ENCODE measurements at places on chromosomes 11 and 22.
A peak's percentile ranks its signal among the peaks of the same experiment; 100 is the strongest.

- peak; percentile 81 for DNase-seq
Measured at GRCh38 chr11:58927393-58928106, 11.7 kb upstream of the GLYATL1 start.

DNA sequence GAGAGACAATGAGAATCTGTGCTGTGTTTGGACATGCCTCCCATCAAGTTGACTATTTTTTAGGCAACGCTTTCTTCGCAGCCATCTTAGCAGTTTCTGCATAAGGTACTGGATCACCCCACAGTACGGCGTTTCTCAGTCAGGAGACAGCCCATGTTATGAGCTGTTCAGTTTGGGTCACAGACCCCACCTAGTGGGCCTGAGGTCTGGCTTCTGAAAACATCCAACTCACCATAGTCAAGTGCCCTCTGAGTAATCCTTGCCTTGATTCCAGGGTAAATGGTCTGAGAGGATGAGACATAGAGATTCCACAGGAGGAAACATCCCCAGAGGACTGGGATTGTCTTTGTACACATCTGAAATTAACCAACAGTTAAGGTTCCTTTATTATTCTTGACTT is 7.2 kb downstream of the BPIFC start:
- no peak for DNase-seq

GRCh38 chr11:56700242-56700913 is 1.5 kb downstream of the OR9G1 start:
- DNase-seq, result no peak

DNA sequence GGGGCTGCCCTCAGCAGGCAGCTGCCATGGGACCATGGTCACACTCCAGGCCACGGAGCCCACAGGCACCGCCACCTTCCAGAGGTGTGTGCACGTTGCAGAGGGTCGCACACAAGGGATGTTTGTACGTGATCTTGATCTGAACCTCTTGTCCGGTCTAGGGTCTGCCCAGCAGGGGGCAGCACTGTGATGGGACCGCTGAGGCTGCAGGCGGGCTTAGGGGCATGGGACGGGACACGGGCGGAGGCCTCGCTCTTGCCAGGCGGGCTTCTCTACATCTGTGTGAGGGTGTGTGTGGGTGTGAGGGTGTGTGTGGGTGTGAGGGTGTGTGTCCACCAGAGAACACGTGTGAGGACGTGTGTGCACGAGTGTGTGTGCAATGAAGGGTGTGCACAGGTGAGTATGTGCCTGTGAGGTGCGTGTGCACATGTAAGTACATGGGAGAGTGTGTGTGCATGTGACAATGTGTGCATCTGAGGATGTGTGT is 52.4 kb downstream of the CACNA1I start:
- peak; percentile 63 for DNase-seq

DNA sequence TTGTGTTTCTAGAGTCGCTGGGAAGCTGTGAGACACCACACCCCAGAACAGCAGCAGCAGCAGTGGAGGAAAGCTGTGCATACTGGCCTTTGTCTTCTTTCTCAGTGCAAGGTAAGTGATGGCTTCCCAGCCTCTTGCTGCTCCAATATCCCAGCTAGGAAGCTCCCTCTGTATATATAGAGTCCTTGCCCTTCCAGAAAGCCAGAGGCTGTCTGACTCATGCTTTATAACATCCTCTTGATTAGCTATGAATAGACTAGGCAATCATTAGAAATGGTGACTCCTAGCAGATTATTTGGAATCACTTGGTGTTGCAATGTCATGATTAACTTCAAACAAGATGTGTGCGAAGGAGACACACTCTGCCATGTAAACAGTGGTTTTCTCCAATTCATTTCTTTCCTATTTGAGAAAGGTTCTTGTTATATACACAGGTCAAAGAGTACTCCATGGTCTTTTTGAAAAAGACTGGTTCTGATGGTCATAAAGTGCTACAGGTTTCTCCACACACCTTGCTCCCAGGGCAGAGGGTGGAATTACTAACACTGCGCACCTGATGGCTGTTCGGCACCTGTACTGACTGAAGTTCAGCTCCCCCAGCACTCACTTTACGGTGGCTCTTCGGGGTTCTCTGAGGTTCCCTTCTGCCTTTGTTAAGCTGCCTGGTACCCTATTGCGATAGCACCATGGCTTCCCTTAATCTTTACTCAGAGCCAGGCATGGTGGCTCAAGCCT is at the start of gene MMP1:
TSS of gene MMP1 (minus strand) at position 149 of the 735 bp plus-strand sequence. CDS start at position 81, 68 bp downstream.
- no peak for DNase-seq

- no peak for DNase-seq
Measured at GRCh38 chr22:41828516-41828915, 4.4 kb upstream of the SREBF2 start.

GRCh38 chr22:50199829-50200460 is 866 bp upstream of the SELENOO start:
- no peak for DNase-seq

DNA sequence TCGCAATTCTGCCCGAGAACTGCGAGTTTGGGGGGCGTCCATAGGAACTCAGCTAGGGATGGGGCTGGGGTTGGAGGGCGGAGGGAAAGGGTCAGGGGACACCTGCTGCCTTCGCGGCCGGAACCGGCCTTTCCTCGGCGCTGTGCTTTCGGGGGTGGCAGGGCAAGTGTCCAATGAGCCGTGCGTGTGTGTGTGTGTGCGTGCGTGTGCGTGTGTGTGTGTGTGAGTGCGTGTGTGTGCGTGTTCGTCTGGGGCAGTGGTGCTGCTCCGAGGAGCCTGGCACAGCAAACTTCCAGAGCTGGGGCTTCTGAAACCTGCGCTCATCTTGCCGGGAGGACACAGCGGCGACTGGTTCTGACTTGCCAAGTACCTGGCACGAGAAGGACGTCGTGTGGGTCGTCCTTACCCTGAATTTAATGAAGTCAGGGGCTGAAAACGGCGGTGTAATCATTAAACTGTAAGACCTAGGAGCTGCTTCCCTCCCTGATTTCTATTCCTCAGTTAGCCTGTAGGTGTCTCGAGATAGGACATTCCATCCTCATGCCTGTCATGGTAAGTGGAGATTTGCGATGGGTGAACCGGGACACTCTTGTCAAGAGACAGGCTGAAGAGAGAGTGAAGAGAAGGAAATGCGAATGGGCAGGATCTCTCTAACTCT is 27.0 kb upstream of the AMOTL1 start:
- no peak for DNase-seq

- no peak for DNase-seq
Measured at GRCh38 chr11:119788096-119788883, 59.3 kb upstream of the NECTIN1 start.

DNA sequence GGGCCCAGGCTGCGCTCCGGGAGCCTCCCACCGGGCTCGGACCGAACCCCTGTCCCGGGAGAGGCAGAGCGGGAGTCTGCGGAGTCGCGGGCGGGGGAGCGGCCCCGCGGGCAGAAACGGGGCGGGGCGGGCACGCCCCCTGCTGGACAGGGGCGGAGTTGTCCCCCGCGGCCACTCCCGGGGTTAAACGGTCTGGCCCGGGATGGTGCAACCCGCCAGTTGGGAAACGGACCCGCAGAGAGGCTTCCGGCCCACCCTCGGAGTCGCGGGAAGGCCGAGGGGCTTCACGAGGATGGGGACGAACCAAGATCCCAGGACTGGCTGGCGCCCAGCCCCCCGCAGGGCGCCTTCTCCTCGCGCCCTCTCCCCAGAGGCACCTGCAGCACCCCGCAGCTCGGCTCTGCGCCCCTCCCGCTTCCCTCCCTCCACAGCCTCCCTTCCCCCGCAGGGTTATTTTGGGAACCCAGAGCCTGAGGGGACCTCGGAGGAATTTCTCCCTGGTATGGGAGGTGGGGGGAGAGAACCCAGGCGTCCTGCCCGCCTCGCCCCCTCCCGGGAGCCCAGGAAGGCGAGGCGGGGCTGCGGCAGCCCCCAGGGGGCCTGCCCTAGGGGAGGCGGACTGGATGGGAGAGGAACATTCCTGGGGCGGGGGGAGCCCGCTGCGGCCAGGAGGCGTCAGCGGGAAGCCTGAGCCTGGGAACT is 902 bp downstream of the RASGRP2 start:
- peak; percentile 55 for DNase-seq

DNA sequence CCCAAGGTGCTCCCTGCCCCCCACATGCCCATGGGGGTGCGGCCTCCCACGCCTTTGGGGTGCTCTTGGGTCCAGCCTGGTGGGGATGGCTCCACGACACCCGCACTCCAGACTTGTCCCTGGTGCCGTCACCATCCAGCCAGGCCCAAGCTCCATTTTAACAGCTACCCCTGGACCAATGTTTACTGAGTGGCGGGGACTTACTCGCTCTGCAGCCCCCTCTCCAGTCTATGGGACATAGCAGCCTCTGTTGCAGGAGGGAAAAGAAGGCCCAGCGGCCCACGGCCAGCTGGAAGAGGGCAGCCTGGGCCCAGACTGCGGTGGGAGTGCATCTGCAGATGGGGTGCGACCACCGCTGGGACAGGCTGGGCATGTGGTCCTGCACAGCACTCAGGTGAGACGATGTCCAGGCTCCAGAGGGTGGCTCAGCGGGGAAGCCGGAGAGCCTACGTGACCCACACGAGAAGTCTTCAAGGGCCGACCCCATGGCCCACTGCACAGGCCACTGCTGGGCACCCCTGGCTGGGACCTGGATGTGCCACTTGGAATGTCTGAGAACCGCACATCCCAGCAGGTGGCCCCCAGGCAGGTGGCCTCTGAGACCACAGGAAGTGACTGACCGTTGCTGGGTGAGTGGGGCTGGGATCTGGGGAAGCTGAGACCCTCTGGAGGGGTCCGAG is 18.1 kb downstream of the IL17REL start:
- no peak for DNase-seq

DNA sequence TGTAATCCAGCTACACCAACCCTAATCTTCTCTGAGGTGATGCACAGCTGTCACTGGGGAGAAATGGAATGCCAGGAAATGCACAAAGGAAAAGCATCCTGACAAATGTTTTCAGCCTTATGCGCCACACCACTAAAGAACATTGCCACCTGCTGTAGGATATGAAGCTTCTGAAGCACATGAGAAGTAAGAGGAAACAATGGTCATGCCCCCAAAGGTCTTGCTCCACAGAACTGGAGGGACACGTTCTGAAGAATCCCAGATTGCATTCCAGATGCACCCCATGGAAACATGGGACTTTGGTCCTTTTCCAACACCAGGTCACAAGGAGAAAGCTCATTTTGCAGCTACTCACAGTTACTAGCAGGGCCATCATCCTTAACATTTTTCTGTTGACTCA is 48.7 kb upstream of the ZBED5 start:
- DNase-seq, result no peak

DNA sequence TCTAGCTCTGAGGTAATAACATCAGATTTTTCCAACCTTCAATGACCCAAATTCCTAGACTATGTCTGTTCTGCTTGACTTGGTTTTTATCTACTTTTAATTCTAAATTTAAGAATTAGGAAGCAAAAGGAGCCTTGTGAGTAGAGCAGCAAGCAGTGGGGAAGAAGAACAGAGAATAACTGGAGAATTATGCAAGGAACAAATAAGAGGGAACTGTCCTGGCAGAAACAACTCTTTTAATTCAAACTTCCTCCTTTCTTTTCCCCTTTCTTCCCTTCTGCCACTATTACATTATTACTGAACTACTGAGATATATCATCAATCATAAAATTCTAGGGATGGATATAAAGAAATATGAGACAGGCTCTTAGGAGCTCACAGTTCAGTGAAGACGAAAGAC is 276.1 kb downstream of the SBF2 start:
- no peak for DNase-seq

GRCh38 chr11:32527261-32528175 is 56.1 kb upstream of the EIF3M start:
- no peak for DNase-seq

DNA sequence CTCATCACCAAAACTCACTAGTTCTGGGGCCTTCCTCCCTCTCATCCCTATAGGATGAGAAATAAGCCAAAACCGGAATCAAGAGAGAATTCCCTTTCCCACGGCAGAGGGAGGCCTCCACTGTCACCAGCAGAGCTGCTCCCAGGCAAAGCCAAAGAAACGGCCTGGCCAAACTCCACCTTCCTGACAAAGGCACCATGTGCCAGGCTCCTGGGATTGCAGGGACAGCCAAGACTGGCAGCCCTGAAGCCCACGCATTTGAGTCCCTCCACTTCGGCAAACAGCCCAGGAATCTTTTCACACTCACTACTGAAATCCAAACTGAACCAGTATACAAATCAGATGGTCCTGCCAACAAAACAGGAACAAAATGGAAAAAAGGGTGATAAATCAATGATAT is 6.1 kb downstream of the SMCO4 start:
- no peak for DNase-seq

GRCh38 chr11:61776561-61777075 is 15.8 kb downstream of the TMEM258 start:
- DNase-seq, result no peak

DNA sequence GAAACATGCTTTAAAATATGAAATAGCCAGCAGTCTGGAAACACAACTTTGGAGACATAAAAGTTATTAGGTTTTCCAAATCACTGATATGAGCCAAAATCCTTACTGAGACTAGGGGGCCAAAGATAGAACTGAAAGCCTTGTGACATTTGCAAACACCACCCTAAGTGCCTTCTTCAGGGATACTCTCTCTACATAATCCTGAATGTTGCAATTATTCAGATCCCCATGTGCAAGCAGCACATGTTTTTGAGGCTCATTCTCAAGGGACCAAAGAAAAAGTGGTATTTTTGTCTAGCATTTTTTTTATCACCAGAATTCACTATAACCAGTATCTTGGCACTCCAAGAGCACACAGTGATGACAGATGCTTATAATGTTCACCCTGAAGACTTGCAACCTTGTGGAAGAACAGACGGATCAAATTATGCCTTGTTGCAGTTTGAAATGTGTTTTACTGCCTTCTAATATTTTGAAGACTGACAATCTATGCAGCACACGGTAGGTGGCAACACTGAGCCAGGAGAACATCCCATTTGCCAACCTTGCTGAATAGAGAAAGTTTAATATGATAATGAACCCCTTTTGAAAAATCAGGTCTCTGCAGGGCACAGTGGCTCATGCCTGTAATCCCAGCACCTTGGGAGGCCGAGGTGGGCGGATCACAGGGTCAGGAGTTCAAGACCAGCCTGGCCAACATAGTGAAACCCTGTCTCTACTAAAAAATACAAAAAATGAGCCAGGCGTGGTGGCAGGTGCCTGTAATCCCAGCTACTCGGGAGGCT is 78.5 kb downstream of the PLEKHA7 start:
- DNase-seq, result no peak

DNA sequence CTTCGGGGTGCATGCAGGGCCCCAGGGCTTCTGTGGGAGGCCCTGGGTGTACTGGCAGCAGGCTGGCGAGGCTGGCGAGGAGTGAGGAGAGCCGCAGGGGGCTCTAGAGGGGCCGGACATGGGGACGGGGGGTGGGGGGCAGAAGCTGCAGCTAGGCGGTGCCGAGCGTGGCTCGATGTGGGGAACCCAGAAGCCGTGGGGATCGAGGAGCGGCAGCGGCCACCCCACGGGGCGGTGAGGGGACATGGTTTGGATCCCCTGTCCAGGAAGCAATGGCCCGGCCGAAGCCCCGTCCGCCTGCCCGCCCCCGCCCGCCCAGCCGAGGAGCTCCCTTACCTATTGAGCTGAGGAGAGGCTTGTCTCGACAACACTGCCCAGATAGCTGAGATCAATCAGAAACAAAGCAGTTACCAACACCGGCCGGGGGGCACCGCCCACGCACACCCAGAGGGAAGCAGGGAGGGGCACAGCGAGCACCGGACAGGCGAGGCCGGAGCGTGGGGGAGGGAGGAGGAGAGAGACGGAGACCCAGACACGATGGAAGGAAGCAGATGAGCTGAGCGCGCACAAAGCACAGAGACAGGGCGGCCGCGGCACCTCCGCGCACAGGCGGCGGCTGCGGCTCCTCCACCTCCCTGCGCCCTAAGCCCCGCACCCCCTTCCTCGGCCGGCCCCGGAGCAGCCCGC is 38.7 kb downstream of the IGSF9B start:
- DNase-seq, result no peak

GRCh38 chr22:19750507-19751490 is 9.8 kb upstream of the TBX1 start:
- no peak for DNase-seq

All from progenitor cell of endocrine pancreas (in vitro differentiated cells).